ENCODE measurements at places on chromosomes 2 and 18.

- DNase-seq, result no peak
Observed at GRCh38 chr2:45330108-45330507, 281.0 kb downstream of the SRBD1 start.

DNA sequence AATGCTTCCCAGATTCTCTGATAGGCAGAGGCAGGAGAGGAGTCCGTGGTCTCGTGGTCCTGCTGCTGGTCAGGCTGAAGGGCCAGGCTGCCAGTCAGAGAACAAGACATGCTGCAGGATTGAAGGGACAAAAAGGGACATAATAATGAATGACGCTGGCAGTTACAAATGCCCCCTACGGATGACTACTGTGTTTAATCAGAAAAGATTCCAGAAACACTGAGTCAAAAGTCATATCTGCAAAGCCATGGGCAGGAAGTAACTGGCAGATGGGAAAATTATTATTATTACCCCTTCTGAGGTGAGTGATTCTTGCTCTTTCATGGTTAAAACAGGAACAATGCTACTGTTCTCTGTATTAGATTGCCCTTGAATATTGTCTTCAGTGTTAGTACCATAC, 19.0 kb downstream of the LCT start:
- DNase-seq, result no peak

DNA sequence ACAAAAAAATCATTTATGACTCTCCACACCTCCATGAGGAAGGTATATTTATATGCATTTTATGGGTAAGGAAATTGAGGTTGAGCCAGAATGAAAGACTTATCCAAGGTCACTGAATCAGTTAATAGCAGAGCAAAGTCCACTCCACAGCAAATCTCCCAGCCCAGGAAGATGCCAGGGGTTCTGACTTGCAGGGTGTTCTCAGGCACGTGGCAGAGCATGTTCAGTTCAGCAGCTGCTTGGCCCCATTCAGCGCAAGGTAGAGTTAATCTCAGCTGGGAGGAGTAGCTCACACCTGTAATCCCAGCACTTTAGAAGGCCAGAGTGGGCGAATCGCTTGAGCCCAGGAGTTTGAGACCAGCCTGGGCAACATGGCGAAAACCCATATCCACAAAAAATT, 17.8 kb upstream of the DGKD start:
- DNase-seq, result no peak

GRCh38 chr2:68251855-68252399, 405 bp downstream of the PPP3R1 start:
- DNase-seq, result peak; percentile 27

DNA sequence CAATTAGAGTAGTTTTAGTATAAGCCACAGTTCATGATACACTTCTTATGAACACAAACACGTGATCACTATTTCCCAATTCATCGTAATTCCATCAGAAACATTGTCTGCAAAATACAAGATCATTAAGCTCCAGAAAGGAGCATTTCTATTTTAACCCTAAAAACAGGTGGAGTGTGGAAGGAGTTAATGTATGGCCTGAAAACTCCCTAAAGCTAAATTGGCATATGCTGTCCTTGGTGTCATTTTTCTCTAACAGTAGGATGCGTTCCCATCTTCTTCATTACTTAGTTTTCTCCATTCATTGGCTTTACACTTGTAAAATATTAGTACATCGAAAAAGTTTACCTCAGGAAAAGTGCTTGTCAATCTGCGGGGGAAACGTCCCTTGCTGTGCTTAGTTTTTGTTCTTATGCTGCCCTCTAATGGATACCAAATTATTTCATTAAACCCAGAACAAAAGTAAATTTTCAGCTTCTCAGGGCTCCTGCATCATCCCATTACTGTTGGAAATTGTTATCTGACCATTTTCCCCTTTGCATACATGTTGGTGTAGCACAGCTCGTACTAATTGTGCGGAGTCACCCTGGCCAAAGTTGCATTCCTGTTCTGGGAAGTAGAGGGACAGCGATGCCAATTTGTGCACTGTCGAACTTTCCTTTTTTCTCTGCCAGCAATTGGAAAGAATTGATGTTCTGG, 153.4 kb downstream of the GPD2 start:
- no peak for DNase-seq

GRCh38 chr18:23584019-23584983, 2.0 kb downstream of the NPC1 start:
- DNase-seq, result no peak

DNA sequence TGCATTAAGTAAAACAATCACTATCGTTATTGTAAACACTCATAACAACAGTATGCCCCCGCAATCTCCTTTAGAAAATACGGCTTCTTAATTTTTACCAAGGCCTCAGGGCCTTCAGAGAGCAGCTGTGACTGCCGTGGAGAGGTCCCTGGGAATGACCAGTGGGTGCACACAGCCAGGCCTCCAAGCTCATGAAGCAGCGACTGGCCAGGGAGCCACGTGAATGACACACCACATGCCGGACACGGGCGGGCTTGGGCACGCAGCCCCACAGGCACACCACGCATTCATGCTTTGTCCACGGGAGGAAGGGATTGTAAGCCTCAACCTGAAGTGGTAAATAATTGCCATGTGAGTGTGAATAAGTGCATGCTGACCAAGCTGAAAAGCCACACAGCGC, 121.0 kb downstream of the EIPR1 start:
- DNase-seq, result no peak

DNA sequence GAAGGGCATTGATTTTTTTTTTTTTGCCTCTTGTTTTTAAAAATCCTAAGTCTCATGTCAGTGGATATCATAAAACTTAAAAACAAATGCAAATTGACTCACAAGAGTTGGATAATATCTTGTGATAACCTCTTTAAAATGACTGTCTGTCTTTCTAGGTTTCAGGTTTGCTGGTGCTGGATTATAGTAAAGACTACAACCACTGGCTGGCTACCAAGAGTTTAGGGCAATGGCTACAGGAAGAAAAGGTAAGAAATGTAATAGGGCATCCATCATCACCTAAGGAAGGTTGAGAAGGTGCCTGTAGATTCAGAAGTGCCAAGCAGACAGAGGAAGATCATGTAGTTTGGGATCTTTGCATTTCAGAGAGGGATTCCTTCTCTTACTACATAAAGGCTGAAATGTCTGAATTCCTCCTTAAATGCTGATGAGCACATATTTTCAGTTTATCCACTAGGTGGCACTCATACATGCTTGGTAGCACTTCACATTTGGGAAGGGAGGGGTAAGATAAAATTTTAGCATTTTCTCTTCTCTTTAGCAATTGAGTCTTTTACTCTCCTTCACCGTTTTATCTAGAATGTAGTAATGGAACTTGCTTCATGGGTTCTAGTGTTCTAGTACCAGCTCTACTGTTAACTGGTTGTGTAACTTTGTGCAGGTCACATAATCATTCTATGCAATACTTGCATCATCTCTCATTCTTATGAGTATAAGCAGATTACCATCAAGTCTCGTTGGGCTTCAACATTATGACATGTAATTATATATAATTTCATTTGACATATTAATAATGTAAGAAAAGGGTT, 21.1 kb downstream of the CPS1 start:
- DNase-seq, result no peak

- no peak for DNase-seq
Observed at GRCh38 chr2:199940373-199940772, 14.9 kb downstream of the TYW5 start.

GRCh38 chr2:158772306-158773078, 22.6 kb upstream of the DAPL1 start:
- DNase-seq, result no peak

- DNase-seq, result peak; percentile 15
Observed at GRCh38 chr2:42196403-42197267, 27.5 kb downstream of the EML4 start.

GRCh38 chr2:170391018-170391417, 213.1 kb downstream of the MYO3B start:
- no peak for DNase-seq

GRCh38 chr2:160044728-160045127, 17.7 kb downstream of the PLA2R1 start:
- no peak for DNase-seq

- DNase-seq, result no peak
Observed at GRCh38 chr2:45554073-45554741, 56.9 kb downstream of the SRBD1 start.

- DNase-seq, result no peak
Observed at GRCh38 chr18:34322365-34323289, 97.9 kb upstream of the NOL4 start.

DNA sequence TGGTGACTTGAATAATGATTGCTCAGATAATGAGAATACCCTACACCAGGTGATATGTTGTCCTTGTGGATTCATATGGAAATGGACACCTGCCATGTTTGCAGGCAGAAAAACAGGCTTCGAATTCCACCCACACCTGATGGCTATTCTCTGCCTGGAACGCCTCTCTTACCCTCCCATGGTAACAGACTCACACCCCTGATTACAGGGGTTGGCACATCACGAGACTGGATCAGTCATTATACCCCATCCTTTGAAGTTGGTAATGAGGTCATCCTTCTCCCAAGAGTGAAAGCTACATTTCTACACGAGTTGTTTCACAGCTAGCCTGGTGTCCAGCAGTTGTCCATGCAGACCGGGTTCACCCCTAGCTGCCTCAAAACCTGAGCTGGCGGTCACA, 71.4 kb upstream of the MBOAT2 start:
- DNase-seq, result no peak

DNA sequence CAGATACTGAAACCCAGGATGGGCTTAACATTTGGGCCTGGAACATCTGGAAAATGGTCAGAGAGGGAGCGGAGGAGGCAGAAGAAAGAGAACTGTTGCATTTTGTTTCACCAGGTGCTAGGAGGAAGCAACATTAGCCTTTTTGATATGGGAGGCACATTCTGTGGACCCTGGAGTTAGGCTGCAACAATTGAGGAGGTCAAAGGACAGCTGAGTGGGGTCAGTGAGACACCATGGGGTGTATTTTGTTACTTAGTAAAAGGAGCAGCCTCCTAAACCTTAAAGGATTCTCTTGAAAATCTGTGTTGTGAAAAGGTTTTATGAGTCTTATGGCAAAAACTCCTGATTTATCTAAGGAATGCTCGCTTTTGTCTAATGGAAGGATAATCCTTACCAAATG, 124.9 kb downstream of the GREB1L start:
- DNase-seq, result no peak

- no peak for DNase-seq
Observed at GRCh38 chr2:43078301-43078700, 148.1 kb downstream of the ZFP36L2 start.

- no peak for DNase-seq
Observed at GRCh38 chr2:174337337-174338146, 2.8 kb downstream of the SP9 start.

DNA sequence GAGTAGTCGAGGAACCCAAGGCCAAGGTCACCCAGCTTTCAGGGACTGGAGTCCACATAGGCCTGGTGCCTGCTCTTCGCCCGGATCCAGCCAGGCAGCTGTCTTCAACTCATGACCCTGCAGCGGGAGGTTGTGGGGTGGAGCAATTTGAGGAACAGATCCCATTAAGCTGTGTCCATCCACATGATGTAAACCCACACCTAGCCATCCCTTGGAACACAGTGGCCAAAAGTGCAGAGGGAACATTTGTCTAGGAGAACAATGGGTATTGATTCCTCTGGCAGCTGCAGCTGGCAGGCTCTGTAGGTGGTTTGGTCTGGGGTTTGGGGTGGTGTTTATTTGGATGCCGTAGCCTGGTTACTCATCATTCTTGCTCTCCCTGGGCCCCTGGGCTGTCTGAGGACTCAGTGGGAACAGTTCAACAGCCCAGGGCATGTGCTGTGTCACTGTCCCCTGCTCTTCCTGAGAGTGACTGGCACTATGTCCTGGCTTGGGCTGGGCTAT, 99.4 kb downstream of the TFCP2L1 start:
- DNase-seq, result no peak

- DNase-seq, result no peak
Observed at GRCh38 chr2:202950592-202950991, 38.5 kb downstream of the CARF start.

- no peak for DNase-seq
Observed at GRCh38 chr2:147405651-147406050, 439.2 kb upstream of the ACVR2A start.

GRCh38 chr2:69959425-69959824, 2.0 kb downstream of the ASPRV1 start:
- no peak for DNase-seq

GRCh38 chr2:240247868-240248720, 107.6 kb upstream of the OTOS start:
- no peak for DNase-seq

DNA sequence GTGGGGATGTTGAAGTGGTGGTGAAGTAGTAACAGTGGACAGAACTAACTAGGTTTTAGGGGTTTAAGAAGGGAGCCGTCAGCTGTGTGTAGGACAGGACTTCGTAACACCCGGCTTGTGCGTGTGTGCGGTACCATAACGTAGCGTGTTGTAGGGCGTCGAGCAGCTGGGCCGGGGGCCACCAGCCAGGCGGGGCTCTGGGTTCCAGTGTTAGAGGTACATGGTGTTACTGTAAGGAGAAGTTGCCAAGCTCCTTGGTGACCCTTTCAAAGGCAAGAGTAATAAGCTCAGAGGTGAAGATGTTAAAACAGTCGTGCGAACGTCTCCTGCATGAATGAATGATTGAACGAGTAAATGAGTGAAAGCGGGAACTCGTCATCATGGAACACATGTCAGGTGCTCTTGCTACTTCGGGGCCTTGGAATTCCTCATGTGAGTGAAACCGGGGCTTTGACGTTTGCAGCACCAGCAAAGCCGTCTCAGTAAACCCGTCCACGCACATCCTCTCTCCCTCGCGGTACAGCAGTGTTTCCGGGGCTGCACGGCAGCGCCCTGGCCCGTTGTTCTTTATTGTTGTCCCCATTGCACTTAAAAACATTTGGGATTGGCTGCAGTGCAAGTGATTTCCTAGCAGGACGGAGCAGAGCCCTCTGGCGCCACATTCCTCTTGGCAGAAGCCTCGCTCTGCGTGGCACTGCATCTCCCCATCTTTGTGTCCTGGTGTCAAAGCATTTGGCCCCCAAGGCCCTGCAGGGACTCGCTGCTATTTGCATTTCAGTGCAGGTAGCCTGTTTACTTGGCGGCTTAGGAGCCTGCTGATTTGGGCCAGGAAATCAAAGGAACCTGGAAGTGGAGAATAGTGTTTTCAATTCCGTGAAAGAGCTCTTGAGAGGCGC, 115.0 kb downstream of the GBX2 start:
- DNase-seq, result no peak

GRCh38 chr2:240232961-240233884, 92.8 kb upstream of the OTOS start:
- DNase-seq, result peak; percentile 21

- DNase-seq, result no peak
Observed at GRCh38 chr2:69184224-69184623, 171.2 kb downstream of the ANTXR1 start.

DNA sequence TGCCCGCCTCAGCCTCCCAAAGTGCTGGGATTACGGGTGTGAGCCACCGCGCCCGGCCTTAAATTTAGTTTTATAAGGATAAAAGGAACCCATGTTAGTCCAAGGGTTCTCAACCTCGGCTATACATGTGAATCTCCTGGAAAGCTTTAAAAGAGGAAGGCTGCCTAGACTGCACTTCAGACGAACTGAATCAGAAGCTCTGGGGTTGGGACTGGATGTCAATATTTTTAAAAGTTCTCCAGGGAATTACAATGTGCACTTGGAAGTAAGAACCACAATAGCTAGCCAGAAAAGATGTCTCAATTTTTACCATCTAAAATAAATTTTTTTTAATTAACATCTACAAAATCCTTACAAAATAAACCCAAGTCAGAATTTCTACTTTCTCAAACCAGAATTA, 10.1 kb downstream of the LMAN2L start:
- DNase-seq, result no peak
